CD8-positive, alpha-beta memory T cell (primary cell): ENCODE measurements at places on chromosomes 4 and X. TPM values are rescaled to one million over a fixed set of nuclear protein-coding genes. Genes with fewer than 3 reads are reported as not detected.

MBTPS2 gene
- total RNA-seq: 8.8 TPM

MAGEA8 gene
- total RNA-seq: not detected

- H3K4me1 ChIP-seq: no peaks in the 10 kb centered on the region
- no peaks in the 10 kb centered on the region for H3K27me3 ChIP-seq
- H3K36me3 ChIP-seq: no peaks in the 10 kb centered on the region
- no peak overlapping the region for H3K4me3 ChIP-seq
- no peak for DNase-seq
- no peak overlapping the region for H3K27ac ChIP-seq
Observed at GRCh38 chrX:27008486-27008885, 454.7 kb downstream of the PPP4R3C start.

- peak overlapping the region; percentile 53 for H3K4me3 ChIP-seq
- peaks cover 5% of the 10 kb centered on the region for H3K4me1 ChIP-seq
- no peaks in the 10 kb centered on the region for H3K36me3 ChIP-seq
Observed at GRCh38 chr4:183100298-183100599, 1.2 kb downstream of the WWC2 start.

GRCh38 chr4:7095611-7096155, 27.8 kb upstream of the GRPEL1 start:
- H3K36me3 ChIP-seq: no peaks in the 10 kb centered on the region
- no peaks in the 10 kb centered on the region for H3K4me1 ChIP-seq
- no peaks in the 10 kb centered on the region for H3K27me3 ChIP-seq
- H3K27ac ChIP-seq: no peak overlapping the region
- no peak overlapping the region for H3K4me3 ChIP-seq

- H3K36me3 ChIP-seq: no peaks in the 10 kb centered on the region
- no peaks in the 10 kb centered on the region for H3K27me3 ChIP-seq
- DNase-seq: no peak
- no peaks in the 10 kb centered on the region for H3K4me1 ChIP-seq
- no peak overlapping the region for H3K4me3 ChIP-seq
- no peak overlapping the region for H3K27ac ChIP-seq
Observed at GRCh38 chr4:141455651-141456050, 180.7 kb upstream of the IL15 start.

DNA sequence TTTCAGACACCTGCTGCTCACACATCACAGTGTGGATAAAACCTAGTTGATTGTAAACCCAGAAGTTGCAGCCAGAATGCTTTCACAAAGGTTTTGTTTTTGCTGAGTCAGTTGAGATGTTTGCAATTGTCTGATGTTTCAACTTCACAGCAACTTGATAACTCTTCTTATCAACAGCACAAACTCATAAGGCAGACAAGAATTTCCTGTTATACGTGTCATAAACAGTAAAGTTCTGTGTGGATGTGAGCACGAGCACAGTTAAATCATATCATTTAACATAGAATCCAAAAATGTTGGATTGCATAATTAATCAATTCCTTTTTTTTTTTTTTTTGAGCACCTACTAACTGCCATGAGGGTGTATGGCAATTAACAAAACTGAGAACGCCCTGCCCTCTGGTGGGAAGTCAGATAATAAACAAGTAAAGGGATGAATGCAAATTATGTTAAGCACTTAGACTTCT, 512.2 kb downstream of the PDHA2 start:
- no peaks in the 10 kb centered on the region for H3K27me3 ChIP-seq
- H3K27ac ChIP-seq: no peak overlapping the region
- H3K4me1 ChIP-seq: no peaks in the 10 kb centered on the region
- no peak overlapping the region for H3K4me3 ChIP-seq
- H3K36me3 ChIP-seq: no peaks in the 10 kb centered on the region

DNA sequence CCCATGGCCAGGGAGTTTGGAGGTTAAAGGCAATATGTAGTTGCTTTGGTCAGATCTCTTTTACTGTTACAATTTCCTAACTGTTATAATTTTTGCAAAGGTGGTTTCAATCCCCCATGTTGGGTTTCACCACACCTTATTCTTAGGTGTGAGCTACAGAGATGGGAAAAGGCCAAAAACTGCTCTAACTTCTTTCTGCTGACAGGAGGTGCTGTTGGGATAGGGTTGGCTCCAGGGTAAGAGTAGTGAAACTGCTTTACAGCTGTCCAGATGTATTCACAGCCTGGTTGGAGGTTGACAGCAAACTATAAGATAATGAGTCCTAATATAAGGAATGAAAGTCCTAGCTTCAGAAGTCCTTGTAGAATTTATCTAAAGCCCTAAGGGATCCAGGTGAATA, 181.3 kb upstream of the TEX13D start:
- no peaks in the 10 kb centered on the region for H3K36me3 ChIP-seq
- H3K27me3 ChIP-seq: no peaks in the 10 kb centered on the region
- DNase-seq: no peak
- H3K27ac ChIP-seq: no peak overlapping the region
- H3K4me3 ChIP-seq: no peak overlapping the region

DNA sequence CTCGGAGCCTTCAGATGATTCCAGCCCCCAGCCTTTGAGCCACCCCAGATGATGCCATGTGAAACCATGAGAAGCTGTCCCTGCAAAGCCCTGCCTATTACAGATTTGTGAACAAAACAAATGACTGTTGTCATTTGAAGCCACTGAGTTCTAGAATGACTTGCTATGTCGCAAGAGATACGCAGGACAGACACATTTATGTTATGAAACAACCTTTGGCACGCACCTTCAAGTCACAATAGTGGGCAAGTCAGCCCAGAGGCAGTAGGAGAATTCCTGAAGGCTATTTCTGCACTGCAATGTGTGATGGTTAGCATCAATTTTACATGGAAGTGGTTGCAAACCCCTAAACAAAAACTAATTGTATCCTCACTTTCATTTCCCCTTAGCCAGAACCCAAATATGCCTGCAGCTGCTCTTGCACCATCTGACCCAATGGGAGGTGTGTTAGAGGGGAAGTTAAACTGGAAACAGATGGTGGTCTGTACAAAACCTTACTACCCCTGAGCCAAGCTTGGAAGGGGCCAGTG, 174.4 kb upstream of the ATP6AP2 start:
- no peak overlapping the region for H3K4me3 ChIP-seq
- H3K36me3 ChIP-seq: no peaks in the 10 kb centered on the region
- no peaks in the 10 kb centered on the region for H3K4me1 ChIP-seq
- no peaks in the 10 kb centered on the region for H3K27me3 ChIP-seq
- H3K27ac ChIP-seq: no peak overlapping the region

DNA sequence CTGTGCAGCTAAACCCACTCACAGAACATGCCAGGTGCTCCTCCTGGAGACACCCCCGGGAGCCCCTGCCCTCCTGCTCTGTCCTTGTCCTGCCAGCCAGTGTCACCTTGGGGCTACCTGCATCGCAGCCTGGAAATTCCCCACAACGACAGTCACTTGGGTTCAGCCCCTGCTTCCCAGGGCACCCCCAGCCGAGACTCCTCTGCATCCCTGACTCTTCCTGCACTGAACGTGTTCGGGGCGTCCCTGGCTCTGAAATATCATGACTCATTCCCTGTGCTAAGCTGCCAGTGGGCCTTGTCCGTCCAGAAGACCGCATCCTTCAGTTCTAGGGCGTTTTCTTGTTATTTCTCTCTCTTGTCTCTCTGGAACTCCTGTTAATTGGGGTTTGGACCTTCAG, 5.8 kb downstream of the CFAP99 start:
- no peak overlapping the region for H3K4me3 ChIP-seq
- H3K27me3 ChIP-seq: peaks cover 8% of the 10 kb centered on the region
- no peak for DNase-seq
- no peak overlapping the region for H3K27ac ChIP-seq
- H3K36me3 ChIP-seq: no peaks in the 10 kb centered on the region
- H3K4me1 ChIP-seq: peaks cover 4% of the 10 kb centered on the region

- H3K4me1 ChIP-seq: no peaks in the 10 kb centered on the region
- H3K4me3 ChIP-seq: no peak overlapping the region
- no peak overlapping the region for H3K27ac ChIP-seq
- H3K36me3 ChIP-seq: no peaks in the 10 kb centered on the region
- no peak for DNase-seq
- H3K27me3 ChIP-seq: no peaks in the 10 kb centered on the region
Observed at GRCh38 chr4:87732033-87732765, 67.2 kb upstream of the IBSP start.

GRCh38 chrX:20729416-20729815, 462.7 kb upstream of the RPS6KA3 start:
- no peaks in the 10 kb centered on the region for H3K27me3 ChIP-seq
- H3K4me1 ChIP-seq: no peaks in the 10 kb centered on the region
- DNase-seq: no peak
- no peak overlapping the region for H3K27ac ChIP-seq
